ENCODE measurements at places on chromosomes 7 and 10. TPM values are rescaled to one million over a fixed set of nuclear protein-coding genes. Genes with fewer than 3 reads are reported as not detected.

LIPJ gene
- total RNA-seq: not detected

RELN gene
- total RNA-seq: 0.11 TPM

FZD1 gene
- 39.1 TPM for total RNA-seq

SPACDR gene
- not detected for total RNA-seq

OPALIN gene
- not detected for total RNA-seq

PAPOLB gene
- not detected for total RNA-seq

TBATA gene
- not detected for total RNA-seq

ADRA2A gene
- 23.5 TPM for total RNA-seq

AKR1C4 gene
- not detected for total RNA-seq

BAIAP2L1 gene
- 2.8 TPM for total RNA-seq

MRC1 gene
- total RNA-seq: 15.1 TPM

Measured in ascending aorta (tissue), 2 donors.